Stimulated activated CD8-positive, alpha-beta memory T cell treated with anti-CD3 and anti-CD28 coated beads, Interleukin-4, amount 100 ng/mL, for 48 hours (primary cell): ENCODE measurements at places on chromosomes 5 and 9.

DNA sequence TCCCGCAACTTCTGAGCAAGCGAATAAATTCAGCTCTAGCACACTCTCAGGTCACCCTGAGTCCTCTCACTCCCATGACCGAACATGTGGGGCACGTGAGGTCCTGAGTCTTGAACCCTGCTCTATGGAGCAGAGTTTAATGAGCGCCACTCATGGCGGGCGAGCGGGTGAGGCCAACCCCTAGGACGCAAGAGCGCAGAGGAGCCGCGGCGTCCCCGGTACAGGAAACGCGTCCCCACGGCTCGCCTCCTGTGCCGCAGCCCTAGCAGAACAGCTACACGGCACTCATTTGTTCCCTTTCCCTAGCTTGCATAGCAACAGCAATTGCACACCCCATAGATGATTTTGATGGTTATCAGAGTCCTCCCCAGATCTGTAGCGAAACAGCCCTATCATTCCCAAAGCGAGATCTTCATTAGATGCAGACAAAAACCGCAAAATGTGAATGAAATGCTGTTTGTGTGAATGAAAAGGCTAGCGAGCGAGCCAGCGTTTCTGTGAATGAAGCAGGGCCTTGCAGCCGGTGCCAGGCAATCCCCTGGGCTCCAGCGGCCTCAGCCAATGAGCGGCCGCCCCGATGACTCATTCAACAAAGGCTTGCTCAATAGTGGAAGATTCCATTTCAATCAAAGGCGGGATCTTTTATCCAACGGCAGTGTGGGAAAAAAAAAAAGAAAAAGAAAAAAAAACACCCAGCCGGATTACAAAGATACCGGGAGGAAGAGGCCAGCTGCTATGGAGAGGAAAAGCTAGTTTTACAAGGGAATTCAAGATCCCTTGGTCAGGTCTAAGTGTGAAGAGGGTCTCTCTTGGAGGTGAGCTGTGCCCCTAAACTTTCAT lies 1.5 kb upstream of the SHC3 start:
- DNase-seq, result peak; percentile 70

- no peak for DNase-seq
Measured at GRCh38 chr9:133935328-133936005, 56.7 kb downstream of the VAV2 start.

DNA sequence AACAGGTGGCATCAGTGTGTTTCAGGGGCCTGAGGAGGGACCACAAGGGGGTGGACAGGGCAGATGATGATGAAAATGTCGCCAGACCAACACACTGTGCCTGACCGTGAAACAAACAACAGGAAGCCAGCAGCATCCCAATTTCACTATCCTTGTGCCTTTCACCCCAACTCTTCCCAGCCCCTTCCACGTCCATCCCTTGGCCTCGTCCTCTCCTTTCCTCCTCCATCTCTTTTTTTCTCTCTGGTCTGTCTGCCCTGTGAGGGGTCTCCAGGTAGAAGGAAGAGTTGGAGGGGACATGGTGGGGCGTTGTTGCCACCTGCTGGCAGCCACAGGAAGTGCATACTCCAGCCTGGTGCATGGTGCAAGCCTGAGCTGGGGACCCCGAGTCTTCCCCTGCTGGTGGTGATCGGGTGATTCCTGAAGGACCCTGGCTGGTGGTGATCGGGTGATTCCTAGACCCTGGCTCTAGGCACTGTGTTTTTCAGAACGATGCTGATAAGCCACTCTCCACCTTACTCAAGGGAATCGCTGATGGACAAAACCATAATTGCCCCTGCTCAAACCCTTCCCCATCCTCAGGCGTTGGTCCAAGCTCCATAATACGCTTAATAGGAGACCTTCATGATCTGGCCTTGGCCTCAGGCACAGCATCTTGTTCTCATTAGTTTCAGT lies 21.7 kb upstream of the NSD1 start:
- DNase-seq, result peak; percentile 84

DNA sequence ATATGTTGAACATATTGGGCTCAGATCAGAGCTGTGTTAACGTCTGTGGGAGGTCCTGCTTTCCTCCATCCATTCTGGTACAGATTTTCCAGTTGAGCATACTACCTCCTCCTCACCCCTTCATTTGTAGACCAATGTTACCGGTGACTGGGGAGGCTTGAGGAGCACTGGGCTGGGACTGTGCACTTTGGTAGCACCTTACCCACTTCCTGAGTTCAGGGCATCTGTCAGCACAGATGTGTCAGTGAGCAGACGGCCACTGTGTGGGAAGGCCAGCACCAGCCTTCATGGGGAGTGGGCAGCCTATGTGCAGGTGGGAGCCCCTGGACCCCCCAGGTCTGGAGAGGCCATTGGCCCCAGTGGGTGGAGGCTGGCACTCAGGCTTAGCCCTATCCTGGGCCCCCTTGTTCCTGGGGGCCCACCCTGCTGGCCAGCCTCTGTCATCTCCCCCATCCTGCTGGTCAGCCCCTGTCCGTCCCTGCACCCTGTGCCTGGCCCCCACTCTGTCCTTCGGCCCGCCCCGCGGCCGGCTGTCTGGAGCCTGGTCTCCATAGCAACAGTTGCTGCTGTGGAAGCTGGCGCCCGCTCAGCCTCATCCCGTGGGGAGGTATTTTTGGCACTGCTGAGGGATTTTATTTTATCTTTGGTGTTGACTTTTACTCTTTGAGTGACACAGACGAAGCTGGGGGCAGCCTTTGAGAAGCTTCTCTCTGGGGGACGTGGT lies 21.3 kb downstream of the WNK2 start:
- no peak for DNase-seq

DNA sequence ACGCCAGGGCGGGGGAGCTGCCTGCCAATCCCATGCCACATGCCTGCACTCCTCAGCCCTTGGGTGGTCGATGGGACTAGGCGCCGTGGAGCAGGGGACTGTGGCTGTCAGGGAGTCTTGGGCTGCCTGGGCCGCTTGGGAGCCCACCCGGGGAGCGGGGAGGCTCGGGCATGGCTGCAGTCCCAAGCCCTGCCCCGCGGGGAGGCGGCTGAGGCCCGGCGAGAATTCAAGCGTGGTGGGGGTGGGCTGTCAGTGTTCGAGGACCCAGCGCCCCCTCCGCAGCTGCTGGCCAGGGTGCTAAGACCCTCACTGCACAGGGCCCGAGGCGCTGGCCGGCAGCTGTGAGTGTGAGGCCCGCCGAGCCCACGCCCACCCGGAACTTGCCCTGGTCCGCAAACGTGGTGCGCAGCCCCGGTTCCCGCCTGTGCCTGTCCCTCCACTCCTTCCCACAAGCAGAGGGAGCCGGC lies 83.2 kb upstream of the DMRTA1 start:
- DNase-seq, result no peak

DNA sequence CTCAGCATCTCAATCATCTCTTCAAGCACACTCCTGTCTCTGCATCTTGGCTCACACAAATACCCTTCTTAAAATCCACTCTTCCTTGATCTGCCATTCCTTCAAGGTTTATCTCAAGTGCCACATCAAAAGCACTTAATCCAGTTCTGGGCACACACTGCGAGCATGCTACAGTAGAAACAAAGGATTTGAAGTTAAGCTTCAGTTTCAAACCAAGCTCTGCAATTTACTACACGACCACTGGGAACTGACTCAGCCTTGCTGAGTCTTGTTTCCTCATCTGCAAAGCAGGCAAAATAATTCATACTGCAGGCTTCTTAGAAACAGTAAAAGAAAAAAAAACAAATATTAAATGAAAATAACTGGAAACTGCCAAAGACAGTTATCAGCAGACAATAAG lies 50.5 kb upstream of the CTNNAL1 start:
- DNase-seq, result no peak

DNA sequence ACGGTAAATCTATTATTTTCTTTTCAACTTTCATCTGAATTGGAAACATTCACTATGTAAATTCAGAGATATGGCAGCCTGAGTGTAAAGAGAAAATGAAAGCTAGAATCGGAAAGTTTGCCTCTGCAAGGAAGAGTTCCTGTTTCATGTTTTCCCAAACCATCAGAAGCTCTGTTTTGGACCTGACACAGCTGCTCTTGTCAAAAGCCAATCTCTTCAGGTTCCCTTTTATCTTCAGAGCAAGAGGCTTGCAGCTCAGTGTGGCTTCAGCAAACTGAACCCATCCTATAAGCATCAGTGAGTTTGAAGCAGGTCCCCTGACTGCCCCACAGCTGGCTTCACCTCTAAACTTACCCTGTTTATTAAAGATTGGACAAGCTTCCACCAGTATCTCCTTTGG lies 1099.7 kb downstream of the DTWD2 start:
- no peak for DNase-seq
